ENCODE measurements at places on chromosomes 7 and 10.

DNA sequence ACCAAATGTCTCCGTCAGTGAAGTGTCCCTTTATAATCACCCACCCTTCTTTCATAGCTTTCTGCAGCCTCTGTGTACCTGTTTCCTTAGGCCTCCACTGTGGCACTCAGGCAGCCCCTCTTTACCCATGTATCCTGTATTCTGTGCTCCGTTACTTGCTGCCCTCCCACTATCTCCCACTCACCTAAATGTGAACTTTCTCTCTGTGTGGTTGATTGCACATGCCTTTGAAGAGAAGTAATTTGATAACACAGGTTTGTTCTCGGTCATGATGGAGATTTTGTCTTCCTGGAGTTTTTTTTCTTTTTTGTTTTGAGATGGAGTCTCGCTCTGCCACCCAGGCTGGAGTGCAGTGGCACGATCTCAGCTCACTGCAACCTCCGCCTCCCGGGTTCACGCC is 61.5 kb downstream of the REEP3 start:
- H3K27ac ChIP-seq: no peak overlapping the region
- H3K4me1 ChIP-seq: no peaks in the 10 kb centered on the region
- H3K27me3 ChIP-seq: no peaks in the 10 kb centered on the region
- no peak for DNase-seq
- no peak overlapping the region for H3K4me3 ChIP-seq

DNA sequence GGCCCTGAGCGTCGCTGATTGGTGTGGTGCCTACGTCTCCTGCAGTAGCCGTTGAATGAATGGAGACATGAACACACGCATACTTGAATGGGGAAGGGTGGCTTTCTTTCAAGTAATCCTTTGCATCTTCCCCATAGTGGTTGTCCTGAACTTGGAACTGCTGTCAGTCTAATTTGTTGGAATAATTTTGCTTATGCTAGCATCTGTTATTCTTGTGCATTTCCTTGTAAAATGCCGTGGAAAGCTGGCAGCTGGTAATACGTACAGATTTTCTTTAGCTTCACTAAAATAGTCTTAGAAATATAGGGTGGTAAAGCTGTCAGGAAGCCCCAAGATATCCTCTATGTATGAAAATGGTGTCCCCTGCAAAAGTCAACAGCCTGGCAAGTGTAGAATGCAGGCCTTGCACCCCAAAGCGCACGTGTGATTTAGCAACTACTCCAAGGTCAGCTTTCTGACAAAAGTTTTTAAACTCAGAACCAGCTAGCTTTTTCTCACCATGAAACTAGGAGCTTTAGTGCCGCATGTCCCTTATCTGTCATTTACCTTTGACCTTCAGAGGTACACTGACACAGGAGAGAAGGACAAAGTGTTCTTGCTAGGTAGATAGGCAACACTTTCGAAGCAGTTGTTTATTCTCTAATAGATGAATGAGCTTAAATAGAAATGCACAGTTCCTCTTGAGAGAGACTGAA is 70.8 kb downstream of the RBM33 start:
- H3K4me3 ChIP-seq: no peak overlapping the region
- H3K36me3 ChIP-seq: peaks cover 17% of the 10 kb centered on the region
- peak overlapping the region; percentile 6 for H3K27ac ChIP-seq

- H3K4me1 ChIP-seq: no peaks in the 10 kb centered on the region
- no peak overlapping the region for H3K4me3 ChIP-seq
- no peak overlapping the region for H3K27ac ChIP-seq
- H3K36me3 ChIP-seq: peaks cover 4% of the 10 kb centered on the region
- no peak for DNase-seq
These were observed 609.0 kb upstream of the FOXK1 start for GRCh38 chr7:4073052-4073451.

GRCh38 chr10:42975558-42976340 is 101.1 kb upstream of the RET start:
- DNase-seq: peak; percentile 3
- no peaks in the 10 kb centered on the region for H3K4me1 ChIP-seq
- H3K4me3 ChIP-seq: no peak overlapping the region
- no peaks in the 10 kb centered on the region for H3K36me3 ChIP-seq
- no peak overlapping the region for H3K27ac ChIP-seq

- no peaks in the 10 kb centered on the region for H3K36me3 ChIP-seq
- H3K27ac ChIP-seq: no peak overlapping the region
- H3K4me1 ChIP-seq: no peaks in the 10 kb centered on the region
These were observed 35.0 kb upstream of the TMEM273 start for GRCh38 chr10:49223205-49223604.

DNA sequence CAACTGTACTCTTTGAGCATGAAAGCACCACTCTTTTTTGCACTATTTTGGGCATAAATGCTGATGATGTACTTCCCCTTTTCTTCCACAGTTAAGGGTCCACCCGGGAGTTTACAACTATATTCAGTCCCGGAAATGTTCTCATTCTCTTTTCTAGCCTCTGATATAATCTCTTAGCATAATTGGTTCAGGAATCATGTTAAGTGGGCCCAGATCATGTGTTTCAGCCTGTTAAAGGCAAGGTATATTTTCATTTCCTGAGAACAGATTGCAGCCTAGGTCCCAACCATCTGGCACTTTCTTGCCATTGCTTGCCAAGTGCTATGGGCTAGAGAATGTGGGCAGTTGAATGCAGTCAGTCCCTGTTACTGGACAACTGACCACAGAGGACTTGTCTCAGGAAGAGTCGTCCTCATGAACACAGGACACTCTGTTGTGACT is 111.4 kb upstream of the GLCCI1 start:
- H3K4me3 ChIP-seq: no peak overlapping the region
- no peaks in the 10 kb centered on the region for H3K36me3 ChIP-seq
- DNase-seq: no peak
- H3K27me3 ChIP-seq: no peaks in the 10 kb centered on the region
- no peak overlapping the region for H3K27ac ChIP-seq

DNA sequence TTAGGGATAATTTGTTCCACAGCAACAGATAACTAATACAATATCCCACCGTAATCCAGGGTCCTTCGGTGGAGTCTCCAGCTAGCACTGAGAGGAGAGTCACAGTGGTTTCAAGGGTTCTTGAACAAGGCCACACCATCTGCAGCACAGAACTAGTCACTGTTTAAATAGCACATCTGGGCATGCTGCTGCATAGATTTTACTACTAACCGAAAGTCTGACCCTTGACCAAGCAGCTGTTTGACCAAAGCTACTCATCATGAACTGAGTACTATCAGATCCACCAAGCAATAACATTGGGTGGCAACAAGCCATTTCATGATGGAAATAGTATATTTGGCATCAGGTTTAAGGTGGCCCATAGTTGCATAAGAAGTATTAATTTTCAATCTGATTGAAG is 53.2 kb downstream of the ANKMY2 start:
- H3K36me3 ChIP-seq: no peaks in the 10 kb centered on the region
- H3K4me3 ChIP-seq: no peak overlapping the region
- H3K27ac ChIP-seq: no peak overlapping the region

DNA sequence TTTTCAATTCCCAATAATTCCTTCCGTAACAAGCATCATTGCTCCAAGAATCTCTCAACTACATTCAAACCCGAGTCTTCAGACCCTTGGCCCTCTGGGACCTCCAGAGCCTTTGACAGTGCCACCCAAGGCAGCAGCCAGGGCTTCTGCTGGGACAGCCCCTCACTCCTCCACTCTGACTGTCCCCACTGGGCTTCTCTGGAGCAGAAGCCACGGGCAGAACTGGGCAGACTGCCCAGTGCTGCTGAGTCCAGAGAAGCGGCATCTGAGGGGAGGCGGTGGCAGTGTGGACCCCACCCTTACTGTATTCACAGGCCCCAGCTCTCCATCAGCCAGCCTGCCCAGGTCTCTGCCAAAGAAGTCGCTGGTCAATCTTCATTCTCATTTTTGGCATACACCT is 8.8 kb downstream of the CYREN start:
- no peak for DNase-seq
- H3K27ac ChIP-seq: no peak overlapping the region
- no peak overlapping the region for H3K4me3 ChIP-seq
- no peaks in the 10 kb centered on the region for H3K36me3 ChIP-seq

- no peaks in the 10 kb centered on the region for H3K4me1 ChIP-seq
- H3K27ac ChIP-seq: no peak overlapping the region
- no peak overlapping the region for H3K4me3 ChIP-seq
- H3K27me3 ChIP-seq: no peaks in the 10 kb centered on the region
These were observed 64.0 kb downstream of the CDK14 start for GRCh38 chr7:90660100-90660499.

DNA sequence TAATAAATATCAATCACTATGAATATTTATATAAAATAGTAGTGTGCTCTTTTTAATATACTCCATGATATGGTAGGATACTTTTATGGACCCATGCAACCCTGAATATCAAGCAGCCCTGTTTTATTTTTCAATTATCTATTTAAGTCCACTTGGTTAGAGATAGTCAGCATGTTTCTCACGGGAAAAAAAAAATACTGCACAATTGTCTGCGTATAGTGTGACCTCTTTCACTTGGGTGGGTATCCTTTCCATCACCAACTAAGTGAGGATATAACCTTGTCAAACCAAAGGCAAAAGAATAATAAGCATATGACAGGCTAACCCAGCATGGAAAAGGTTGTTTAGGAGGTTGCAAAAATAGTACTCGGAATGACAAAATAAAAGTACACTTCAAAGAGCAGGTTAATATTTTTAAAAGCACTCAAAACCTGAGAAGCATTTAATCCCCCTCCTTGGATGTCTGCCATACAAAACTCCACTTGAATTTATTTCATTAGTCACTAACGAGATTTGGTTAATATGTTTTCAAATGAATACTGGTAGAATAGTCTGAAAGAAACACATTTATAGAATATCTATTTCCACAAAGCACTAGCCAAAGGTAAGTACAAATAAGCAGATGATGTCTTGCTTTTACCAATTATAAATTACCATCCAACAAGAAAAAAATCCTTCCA is 76.5 kb downstream of the IMMP2L start:
- H3K27ac ChIP-seq: no peak overlapping the region
- no peaks in the 10 kb centered on the region for H3K4me1 ChIP-seq
- DNase-seq: no peak
- H3K36me3 ChIP-seq: no peaks in the 10 kb centered on the region

- H3K4me3 ChIP-seq: no peak overlapping the region
- H3K27me3 ChIP-seq: no peaks in the 10 kb centered on the region
- no peak overlapping the region for H3K27ac ChIP-seq
- DNase-seq: no peak
- H3K36me3 ChIP-seq: no peaks in the 10 kb centered on the region
- H3K4me1 ChIP-seq: no peaks in the 10 kb centered on the region
These were observed 105.2 kb downstream of the DKK1 start for GRCh38 chr10:52419281-52419680.

- H3K36me3 ChIP-seq: no peaks in the 10 kb centered on the region
- H3K4me3 ChIP-seq: no peak overlapping the region
- no peak for DNase-seq
- no peaks in the 10 kb centered on the region for H3K27me3 ChIP-seq
- no peak overlapping the region for H3K27ac ChIP-seq
These were observed 10.7 kb downstream of the GRK5 start for GRCh38 chr10:119217991-119218490.

GRCh38 chr7:133575726-133576440 is 323.0 kb downstream of the EXOC4 start:
- H3K4me1 ChIP-seq: peaks cover 3% of the 10 kb centered on the region
- H3K27me3 ChIP-seq: no peaks in the 10 kb centered on the region
- H3K4me3 ChIP-seq: no peak overlapping the region
- DNase-seq: no peak
- no peak overlapping the region for H3K27ac ChIP-seq

GRCh38 chr7:118642396-118642795 is 417.9 kb downstream of the ANKRD7 start:
- no peaks in the 10 kb centered on the region for H3K36me3 ChIP-seq
- no peak overlapping the region for H3K27ac ChIP-seq
- no peaks in the 10 kb centered on the region for H3K27me3 ChIP-seq

- no peaks in the 10 kb centered on the region for H3K36me3 ChIP-seq
- no peak overlapping the region for H3K27ac ChIP-seq
- no peak overlapping the region for H3K4me3 ChIP-seq
- H3K27me3 ChIP-seq: no peaks in the 10 kb centered on the region
- no peaks in the 10 kb centered on the region for H3K4me1 ChIP-seq
These were observed 162.7 kb downstream of the PTPN20 start for GRCh38 chr10:47073967-47074366.

DNA sequence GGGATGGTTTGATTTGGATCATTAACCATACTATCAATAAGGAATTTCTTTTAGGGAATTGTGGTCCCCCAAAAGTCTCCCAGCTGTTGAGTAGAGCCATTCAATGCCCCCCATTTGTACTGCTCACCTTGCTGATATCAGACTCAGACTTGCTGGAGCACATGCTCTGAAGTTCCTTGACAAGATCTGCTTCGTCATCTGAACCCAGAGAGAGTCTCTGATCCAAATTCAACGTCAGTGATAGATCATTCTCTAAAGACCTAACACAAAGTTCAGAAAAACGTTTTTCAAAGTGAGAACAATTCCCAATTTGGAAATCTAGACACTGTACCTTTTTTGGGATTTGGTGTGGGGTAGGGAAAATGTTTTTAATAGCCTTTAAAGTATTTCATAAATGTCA is 153.9 kb downstream of the CTTNBP2 start:
- no peaks in the 10 kb centered on the region for H3K27me3 ChIP-seq
- H3K4me3 ChIP-seq: no peak overlapping the region
- DNase-seq: no peak
- H3K27ac ChIP-seq: no peak overlapping the region
- H3K36me3 ChIP-seq: no peaks in the 10 kb centered on the region

- peaks cover 20% of the 10 kb centered on the region for H3K4me1 ChIP-seq
- H3K36me3 ChIP-seq: no peaks in the 10 kb centered on the region
- DNase-seq: no peak
These were observed 365 bp downstream of the YME1L1 start for GRCh38 chr10:27153845-27154193.

- H3K27ac ChIP-seq: no peak overlapping the region
- H3K4me1 ChIP-seq: no peaks in the 10 kb centered on the region
- DNase-seq: no peak
- H3K4me3 ChIP-seq: no peak overlapping the region
- H3K36me3 ChIP-seq: no peaks in the 10 kb centered on the region
- no peaks in the 10 kb centered on the region for H3K27me3 ChIP-seq
These were observed 13.6 kb downstream of the STEAP2 start for GRCh38 chr7:90225181-90225580.

DNA sequence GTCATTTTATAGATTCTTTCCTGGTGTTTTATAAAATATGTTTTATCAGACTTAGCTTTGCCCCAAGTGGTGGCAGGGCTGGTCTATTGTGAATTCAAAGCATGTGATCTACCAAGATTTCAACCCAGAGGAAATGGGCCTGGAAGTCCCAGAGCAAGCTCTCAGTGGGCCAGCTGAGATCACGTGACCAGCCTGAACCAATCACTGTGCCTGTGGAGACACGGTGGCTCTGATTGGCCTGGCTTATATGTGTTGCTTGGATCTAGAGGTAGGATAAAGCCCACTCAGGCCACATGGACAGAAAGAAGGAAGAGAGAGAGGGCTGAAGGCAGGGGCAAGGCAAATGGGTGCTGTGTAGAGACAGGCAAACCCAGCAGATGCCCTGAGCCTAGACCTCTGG is 65.5 kb upstream of the GATA3 start:
- H3K36me3 ChIP-seq: no peaks in the 10 kb centered on the region
- no peaks in the 10 kb centered on the region for H3K27me3 ChIP-seq
- H3K4me3 ChIP-seq: no peak overlapping the region
- no peak overlapping the region for H3K27ac ChIP-seq
- no peaks in the 10 kb centered on the region for H3K4me1 ChIP-seq

- no peak overlapping the region for H3K27ac ChIP-seq
- H3K4me1 ChIP-seq: peaks cover 45% of the 10 kb centered on the region
- no peak overlapping the region for H3K4me3 ChIP-seq
- H3K36me3 ChIP-seq: no peaks in the 10 kb centered on the region
- DNase-seq: no peak
These were observed 43.2 kb downstream of the MTURN start for GRCh38 chr7:30177965-30178364.

- no peak overlapping the region for H3K4me3 ChIP-seq
- H3K4me1 ChIP-seq: peaks cover 14% of the 10 kb centered on the region
- peaks cover 5% of the 10 kb centered on the region for H3K36me3 ChIP-seq
- no peak for DNase-seq
- no peaks in the 10 kb centered on the region for H3K27me3 ChIP-seq
These were observed 67.8 kb downstream of the ZRANB1 start for GRCh38 chr10:125009661-125010161.
